Activated CD8-positive, alpha-beta memory T cell treated with anti-CD3 and anti-CD28 coated beads for 1 hour (primary cell): ENCODE measurements at places on chromosomes 7 and 10.

- DNase-seq: no peak
Measured at GRCh38 chr10:12465385-12466136, 116.2 kb downstream of the CAMK1D start.

GRCh38 chr10:98172495-98172894 is 38.0 kb downstream of the R3HCC1L start:
- DNase-seq: no peak

- no peak for DNase-seq
Measured at GRCh38 chr10:22581461-22581860, 132.9 kb downstream of the PIP4K2A start.

DNA sequence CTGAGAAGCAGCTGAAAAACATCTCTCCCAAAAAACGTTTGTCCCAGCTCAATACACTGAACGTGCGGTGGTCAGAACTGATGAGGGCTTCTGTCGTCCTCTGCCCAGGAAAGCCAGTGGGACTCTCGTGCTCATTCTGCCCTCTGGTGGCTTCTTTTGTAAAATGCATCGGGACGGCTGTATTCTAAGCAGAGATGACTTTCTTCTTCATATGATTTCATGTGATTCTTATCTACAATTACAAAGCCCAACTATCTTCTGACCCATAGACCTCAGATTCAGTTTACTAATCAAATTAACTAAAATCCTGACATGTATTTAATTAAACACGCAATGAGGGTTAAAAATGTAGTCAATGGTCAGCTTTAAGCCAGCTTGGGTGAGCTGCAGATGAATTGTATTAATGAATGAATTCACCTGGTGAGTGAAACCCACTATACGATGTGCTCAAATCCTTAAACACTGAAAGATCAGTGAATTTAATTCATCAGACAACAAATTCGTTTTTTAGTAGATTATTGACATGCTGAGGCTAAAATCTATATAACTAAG is 117.6 kb upstream of the FAM204A start:
- no peak for DNase-seq

DNA sequence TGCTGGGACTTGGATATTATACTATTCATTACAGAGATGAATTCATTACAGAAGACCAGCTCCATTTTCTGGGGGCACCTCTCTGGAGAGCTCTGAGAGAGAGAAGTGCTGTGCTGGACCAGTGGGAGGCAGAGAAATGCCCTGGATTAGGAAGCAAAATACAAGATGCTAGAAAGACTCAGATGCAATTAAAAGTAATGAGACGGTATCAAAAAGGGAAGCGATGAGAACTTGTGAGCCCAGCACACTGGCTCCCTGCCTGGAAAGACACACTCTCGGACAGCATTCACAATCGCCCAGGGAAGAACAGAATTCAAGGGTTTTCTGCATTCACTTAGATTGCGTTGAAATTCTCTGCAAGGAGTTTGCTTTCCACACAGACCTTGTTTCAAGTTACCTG is 3.5 kb upstream of the FRAT2 start:
- DNase-seq: no peak

DNA sequence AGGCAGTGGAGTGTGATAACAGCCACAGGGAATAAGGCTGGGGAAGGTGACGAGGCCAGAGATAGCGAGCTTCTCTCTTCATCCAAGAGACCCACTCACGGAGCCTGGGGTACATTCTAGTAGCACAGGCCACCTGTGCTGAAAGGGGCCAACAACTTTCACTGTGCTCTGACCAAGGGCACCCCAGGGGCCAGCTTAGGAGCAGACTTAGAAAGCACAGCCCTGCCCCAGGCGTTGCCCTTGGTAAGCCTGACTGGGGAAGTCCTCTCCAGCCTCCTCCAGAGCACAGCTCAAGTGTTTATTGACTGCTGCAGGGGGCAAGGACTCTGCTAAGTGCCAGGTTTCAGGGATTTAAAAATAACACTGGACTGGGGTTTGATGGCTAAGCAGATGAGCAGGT is 44.7 kb downstream of the EBF3 start:
- no peak for DNase-seq

GRCh38 chr7:106075937-106076336 is 36.2 kb downstream of the SYPL1 start:
- no peak for DNase-seq

GRCh38 chr10:112243713-112244112 is 39.5 kb upstream of the TECTB start:
- DNase-seq: no peak

DNA sequence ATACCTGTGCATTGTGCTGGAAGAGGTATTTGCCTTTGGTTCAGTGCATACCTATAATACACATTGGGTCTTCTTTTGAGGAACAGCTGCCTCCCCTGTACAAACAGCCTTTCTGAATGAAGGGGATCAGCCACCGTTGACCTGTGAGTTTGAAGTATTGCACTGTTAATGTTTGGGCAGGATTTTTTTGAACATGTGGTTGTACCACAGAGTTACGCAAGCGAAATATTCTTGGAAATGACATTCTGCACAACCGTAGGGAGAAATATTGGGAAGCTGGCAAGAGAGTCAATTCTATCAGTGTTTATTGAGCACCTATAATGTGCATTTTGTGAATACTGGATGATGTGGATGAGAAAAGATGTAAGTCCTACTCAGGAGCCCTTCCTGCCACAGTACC is 270.6 kb downstream of the AUTS2 start:
- no peak for DNase-seq

DNA sequence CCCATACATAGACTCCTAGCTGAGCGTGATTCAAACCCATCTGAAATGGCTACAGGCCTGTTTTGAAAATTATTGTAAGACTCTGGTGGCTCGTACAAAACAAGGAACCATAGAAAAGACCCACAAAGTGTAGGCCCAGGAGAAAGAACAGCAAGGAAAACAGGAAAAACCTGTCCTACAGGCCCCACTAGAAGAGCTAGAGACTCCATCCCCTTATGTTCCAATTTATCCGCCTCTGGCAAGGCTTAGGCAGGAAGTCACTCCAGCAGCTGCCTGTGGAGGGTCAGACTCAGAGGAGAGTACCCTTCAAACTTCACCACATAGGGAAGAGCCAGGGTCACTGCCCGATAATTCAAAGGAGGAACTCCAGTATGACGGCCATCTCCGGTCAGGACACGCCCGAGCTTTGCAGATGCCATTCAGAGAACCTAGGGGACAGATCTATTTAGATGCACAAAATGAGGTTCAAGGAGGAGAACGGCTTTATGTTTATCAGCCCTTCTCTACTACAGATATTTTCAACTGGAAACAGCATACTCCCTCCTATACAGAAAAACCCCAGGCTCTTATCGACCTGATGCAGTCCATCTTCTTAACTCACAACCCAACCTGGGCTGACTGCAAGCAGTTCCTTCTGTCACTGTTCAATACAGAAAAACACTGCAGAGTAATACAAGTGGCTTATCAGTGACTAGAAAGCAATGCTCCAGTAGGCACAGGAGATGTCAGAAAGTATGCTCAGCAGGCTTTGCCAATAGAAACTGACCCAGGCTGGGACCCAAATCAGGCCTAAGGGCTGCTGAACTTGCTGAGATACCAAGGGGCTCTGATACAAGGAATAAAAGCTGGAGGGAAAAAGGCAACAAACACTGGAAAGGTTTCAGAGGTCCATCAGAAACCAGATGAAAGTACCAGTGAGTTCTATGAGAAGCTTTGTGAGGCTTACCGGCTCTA is 8.6 kb upstream of the ZNF33B start:
- DNase-seq: no peak

GRCh38 chr10:110836706-110837105 is 35.0 kb upstream of the PDCD4 start:
- no peak for DNase-seq

GRCh38 chr10:129956876-129957673 is 7.0 kb downstream of the EBF3 start:
- no peak for DNase-seq

DNA sequence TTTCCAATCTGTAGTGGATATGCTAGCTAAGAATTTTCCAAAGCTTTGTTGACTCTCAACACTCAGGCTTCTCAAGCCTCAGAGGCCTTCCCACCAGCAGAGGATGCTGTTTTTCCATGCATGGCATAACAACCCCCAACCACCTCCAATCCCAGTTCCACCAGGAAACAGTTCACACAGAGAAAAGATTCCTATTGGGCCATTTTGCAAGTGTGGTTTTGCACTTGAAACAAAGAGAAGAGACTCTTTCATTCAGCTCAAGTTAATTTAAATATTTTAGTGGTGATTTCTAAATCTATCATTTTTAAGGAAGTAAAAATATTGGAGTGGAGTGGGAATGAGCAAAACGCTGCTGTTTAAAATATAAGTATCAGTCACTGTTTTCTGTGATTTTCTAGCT is 105.6 kb upstream of the COL1A2 start:
- no peak for DNase-seq

GRCh38 chr7:70793060-70793459 is 338.9 kb upstream of the GALNT17 start:
- no peak for DNase-seq

DNA sequence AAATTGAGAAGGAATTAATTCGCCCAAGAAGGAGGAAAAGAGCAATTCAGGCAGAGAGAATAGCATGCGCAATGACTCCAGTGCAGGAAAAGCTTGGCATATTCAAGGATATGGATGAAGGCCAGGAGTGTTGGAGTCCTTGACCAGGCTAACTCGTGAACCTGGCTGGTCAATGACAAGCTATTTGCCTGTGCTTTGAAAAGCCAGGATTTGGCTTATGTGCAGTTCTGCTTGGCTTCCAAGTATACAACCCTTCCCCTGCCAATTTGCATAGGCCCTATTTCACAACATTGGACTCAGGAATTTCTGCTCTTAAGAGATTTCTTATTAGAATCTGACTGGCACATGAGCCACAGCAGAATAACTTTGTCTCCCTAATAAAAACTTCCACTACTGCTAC is 72.3 kb upstream of the SP8 start:
- DNase-seq: no peak

- no peak for DNase-seq
Measured at GRCh38 chr7:14000247-14000646, 10.8 kb upstream of the ETV1 start.

- no peak for DNase-seq
Measured at GRCh38 chr10:18501198-18501597, 150.2 kb downstream of the NSUN6 start.
